Activated CD4-positive, alpha-beta T cell treated with anti-CD3 and anti-CD28 coated beads for 24 hours (primary cell): ENCODE measurements at places on chromosomes 13 and 19.
A peak's percentile ranks its signal among the peaks of the same experiment; 100 is the strongest.

DNA sequence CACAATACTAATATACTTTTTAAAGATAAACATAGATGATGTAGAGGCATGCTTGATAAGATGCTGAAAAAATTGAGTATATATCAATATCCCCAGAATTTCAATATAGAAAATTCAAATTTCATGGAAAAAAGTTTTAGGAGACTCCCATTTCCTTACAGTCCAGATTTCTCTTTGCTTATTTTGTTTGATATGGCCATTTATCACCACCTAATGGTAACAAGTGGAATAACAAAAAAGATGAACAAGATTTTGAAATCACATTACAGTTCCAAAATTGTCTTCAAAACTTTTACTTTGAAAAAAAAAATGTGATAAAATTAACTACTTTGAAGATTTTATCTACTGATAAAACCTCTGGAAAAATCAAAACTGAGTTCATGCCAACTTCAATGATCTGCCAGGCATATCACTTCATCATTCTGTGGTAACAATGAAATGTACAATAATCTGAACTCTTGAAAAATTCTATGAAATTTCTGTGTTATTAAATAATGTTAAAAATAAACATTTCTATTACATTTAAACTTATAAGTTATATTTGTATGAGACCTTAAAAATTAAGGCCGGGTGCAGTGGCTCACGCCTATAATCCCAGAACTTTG is 17.5 kb downstream of the MIPEP start:
- DNase-seq: no peak

GRCh38 chr19:10334588-10335351 is 1.4 kb upstream of the RAVER1 start:
- DNase-seq: peak; percentile 35

GRCh38 chr13:59674616-59675015 is 489.1 kb downstream of the DIAPH3 start:
- no peak for DNase-seq

DNA sequence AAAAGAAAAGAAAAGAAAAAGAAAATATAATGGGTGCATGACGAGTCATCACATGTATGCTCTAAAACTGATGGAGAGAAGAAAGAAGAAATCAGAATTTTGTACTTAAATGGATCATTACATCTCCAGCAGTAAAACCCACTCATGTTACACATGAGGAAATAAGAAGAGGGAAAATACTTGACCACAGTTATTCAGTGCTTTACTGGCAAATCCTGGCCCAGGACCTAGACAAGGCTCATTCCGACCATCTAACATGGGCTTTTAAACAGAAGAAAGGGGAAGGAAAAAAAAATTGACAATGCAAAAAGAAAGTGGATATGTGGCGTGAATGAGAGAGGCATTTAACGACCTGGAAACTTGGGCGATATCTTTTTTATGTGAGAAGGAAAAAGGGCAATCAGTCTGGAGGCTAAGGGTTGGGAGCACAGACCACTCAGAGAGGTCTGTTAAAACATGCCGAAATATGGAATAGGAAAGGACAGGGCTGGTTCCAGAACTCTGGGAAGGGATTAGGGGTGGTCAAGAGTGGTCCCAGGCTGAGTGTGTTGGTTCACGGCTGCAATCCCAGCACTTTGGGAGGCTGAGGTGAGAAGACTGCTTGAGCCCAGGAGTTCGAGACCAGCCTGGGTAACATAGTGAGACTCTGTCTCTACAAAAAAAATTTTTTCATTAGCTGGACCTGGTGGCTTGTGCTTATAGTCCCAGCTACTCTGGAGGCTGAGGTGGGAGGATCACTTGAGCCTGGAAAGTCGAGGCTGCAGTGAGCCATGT is 1.6 kb downstream of the SIGLECL1 start:
- DNase-seq: no peak

- DNase-seq: no peak
Observed at GRCh38 chr19:32172566-32173160, 172.7 kb upstream of the ZNF507 start.

GRCh38 chr13:40600149-40600751 is 66.2 kb downstream of the FOXO1 start:
- no peak for DNase-seq

DNA sequence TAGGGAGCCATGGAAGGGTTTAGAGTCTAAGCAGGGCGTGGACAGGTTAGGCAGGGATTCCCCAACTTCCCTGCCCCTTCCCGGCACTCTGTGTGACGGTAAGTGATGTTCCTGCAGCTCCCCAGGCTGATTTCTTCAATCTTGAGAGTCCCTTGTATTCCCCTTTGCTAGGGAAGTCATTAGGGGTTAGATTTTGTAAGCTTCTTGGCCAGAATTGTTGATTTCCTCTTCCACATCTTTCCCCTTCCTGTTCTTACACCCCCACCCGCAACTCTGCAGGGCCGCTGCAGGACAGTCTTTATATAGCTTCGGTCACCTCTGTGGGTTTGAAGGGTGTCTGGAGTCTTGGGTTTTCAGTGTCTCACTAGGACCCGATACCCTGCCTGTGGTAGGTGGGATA is 10.6 kb upstream of the ADGRE1 start:
- no peak for DNase-seq

DNA sequence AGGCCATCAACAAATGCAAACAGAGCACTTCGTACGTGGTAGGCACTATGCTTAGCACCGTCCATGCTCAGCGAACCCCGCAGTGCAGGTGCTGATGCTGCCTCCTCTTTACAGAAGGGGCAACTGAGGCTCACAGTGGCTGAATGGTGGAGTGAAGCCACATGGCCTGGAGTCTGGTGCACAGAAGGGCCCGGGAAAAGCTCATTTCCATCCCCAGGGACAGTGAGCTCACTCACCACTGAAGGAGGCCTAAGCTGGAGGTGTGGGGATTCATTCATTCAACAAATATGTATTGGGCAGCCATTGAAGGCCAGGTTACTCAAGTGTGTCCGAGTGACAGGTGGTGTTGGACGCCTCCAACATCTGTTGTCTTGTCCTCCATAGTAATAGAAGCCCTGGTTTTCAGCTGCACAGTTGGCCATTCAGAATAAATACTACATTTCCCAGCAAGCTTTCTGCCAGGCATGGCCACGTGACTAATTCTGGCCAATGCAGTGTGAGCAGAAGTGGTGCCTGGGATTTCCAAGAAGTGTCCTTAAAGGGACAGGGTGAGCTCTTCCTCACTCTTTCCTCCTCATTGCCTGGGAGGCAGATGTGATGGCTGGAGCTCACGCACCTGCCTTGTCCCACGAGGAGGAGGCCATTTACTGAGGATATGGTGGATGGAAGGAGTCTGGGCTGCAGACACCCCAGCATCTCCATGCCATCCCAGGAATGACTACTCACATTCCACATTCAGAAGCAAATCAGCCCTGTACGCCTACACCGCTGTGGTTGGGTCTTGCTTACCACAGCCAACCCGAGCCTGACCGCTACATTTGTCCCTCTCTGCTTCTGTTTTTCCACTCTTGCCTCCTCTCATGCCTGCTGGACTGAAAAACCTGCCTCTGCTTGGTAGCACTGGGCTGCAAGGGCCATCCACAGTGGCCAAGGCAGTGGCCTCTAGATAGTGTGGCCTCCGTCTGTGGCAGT is 2.3 kb upstream of the ZNRF4 start:
- DNase-seq: no peak

DNA sequence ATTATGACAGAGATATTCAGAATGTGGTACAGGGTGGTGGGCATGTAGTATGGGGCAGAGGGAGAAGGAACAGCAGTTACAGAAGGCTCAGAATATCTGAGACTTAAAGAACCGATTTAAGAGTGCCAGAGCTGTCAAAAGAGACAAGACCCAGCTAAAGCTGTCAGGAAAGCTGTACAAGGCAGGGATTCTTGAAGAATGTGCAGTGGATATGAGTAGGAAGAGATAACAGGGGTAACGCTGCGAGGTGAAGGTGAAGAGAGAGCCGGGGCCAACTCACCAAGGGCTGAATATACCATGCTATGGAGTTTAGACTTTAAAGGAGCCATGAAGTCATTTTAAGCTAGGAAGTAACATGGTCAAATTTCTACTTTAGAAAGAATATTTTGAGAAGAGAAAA is 381.0 kb downstream of the DIAPH3 start:
- DNase-seq: no peak

DNA sequence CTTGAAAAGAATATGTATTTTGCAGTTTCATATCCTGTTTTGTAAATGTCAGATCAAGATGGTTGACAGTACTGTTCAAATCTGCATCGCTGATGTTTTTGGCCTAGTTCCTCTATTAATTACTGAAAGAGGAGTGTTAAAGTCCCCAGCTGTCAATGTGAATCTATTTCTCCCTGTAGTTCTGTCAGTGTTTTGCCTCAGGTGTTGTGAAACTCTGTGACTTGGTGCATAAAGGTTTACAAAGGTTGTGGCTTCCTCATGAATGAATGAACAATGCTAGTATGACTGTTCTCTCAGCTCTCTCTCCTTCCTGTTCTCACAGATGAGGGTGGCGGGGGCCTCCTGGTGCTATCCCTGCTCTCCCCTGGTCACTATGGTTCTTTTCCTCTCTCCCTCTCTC is 142.4 kb downstream of the MYCBP2 start:
- peak; percentile 1 for DNase-seq

DNA sequence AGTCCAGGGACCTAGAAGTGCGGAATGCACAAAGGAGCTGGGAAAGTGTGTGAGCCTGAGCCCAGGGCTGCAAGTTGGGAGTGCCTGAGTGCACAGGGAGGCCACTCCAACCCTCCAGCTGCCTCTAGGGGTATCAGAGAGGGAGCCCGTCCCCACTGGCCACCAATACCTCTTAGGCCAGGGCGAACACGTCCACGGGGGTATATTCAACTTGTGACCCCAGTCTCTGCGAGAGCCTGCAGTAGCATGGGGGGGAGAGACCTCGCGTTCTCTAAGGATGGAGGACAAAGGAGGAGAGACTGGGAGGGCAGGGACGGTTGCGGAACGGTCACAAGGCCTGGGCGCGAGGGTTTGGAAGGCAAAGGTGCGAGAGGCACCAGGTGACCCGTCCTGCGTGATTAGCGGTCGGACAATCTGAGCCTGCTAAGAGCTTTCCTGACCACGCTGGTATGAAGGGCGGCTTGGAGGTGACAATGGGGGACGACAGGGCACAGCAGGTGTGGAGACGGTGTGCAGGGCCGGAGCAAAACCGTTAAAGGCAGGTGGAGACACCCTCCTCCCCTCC is 676 bp downstream of the CD320 start:
- DNase-seq: no peak

GRCh38 chr13:34900288-34900739 is 41.8 kb upstream of the NBEA start:
- DNase-seq: no peak

- no peak for DNase-seq
Observed at GRCh38 chr13:101739382-101740178, 287.1 kb downstream of the ITGBL1 start.

- DNase-seq: no peak
Observed at GRCh38 chr19:29054886-29055675, 157.9 kb downstream of the UQCRFS1 start.

GRCh38 chr19:37551129-37551993 is 43.2 kb downstream of the ZNF571 start:
- DNase-seq: peak; percentile 20

- no peak for DNase-seq
Observed at GRCh38 chr13:114065926-114066774, 66.3 kb downstream of the RASA3 start.

DNA sequence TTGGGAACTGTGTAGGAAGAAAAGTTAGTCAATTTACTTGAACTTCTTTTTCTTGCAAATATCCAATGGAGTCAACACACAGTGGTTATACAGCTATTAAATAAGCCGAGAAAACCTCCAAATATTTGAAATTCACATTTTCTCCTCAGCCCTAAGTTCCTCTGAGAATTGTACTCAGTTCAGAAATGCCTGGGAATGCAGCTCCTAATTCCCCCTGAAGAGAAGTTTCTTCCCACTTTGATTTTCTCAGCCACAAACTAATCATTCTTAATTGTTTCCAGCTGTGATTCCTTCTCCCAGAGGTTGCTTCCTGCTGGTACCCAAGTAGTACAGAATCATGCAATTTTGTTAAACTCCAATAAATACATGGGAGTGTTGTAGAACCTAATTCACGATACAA is 246.1 kb upstream of the MIR17HG start:
- DNase-seq: no peak

DNA sequence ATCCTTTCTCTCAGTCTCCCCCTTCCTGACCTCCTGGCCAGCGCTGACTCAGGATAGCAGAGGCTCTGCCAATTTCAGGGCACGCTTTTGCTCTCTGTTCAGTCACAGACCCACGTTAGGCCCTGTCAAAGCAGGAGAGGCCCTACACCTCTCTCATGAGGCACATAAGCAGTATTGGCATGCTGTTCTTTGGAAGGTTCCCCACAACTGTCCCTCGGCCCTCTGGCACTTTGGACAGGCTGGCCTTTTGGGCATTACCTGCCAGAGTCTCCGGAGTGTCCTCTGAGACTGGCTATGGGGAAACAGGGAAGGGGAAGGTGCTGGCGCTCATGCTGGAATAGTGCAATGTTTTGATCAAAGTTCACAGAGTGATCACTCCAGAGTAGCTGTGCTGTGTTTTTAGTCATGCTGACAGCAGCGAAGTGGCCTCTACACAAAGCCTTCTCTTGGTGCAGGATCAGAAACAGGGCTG is 23.7 kb upstream of the UBE2L5 start:
- no peak for DNase-seq

- DNase-seq: peak; percentile 4
Observed at GRCh38 chr13:25170554-25171111, 1.5 kb downstream of the AMER2 start.

DNA sequence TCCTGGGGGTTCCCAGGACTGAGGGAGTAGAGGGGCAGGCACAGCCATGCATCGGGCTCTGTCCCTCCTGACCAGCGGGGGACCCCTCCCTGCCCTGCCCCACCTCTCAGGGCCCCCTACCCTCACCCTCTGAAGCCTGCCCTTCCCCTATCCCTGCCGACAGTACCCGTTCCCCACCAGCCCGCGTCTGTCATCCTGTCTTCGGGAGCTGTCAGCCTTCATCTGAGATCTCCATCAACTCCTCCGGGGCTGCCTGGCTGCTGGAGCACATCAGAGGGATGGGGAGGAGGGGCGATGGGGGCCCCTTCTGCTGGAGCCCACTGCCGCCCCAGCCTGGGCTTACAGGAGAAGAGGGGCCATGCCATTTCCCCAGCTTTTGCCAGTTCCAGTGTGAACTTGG is 6.2 kb upstream of the SHD start:
- no peak for DNase-seq

DNA sequence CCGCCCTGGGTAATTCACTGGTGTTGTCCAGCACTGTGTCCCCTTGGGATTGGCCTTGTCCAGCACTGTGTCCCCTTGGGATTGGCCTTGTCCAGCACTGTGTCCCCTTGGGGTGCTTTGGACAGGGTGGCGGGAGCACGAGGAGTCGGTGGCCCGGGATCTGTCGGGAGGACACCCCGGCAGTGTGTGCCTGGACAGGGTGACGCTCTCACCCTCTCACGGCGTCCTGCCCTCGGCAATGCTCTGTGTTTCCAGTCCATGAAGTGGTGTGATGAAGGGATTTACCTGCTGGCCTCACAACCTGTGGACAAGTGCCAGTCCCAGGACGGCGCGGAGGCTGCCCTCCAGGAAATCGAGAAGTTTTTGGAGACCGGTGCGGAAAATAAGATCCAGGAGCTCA is 29.9 kb upstream of the F7 start:
- DNase-seq: no peak

- DNase-seq: no peak
Observed at GRCh38 chr19:46019270-46019669, 3.6 kb downstream of the PGLYRP1 start.
